ENCODE measurements at places on chromosomes 12 and 14.
A peak's percentile ranks its signal among the peaks of the same experiment; 100 is the strongest.

GRCh38 chr14:100643426-100643825 lies 56.2 kb upstream of the BEGAIN start:
- no peak for DNase-seq

GRCh38 chr14:75134644-75135043 lies 7.8 kb upstream of the NEK9 start:
- DNase-seq = no peak

- no peak for DNase-seq
Observed at GRCh38 chr14:104750056-104750752, 2.7 kb upstream of the SIVA1 start.

DNA sequence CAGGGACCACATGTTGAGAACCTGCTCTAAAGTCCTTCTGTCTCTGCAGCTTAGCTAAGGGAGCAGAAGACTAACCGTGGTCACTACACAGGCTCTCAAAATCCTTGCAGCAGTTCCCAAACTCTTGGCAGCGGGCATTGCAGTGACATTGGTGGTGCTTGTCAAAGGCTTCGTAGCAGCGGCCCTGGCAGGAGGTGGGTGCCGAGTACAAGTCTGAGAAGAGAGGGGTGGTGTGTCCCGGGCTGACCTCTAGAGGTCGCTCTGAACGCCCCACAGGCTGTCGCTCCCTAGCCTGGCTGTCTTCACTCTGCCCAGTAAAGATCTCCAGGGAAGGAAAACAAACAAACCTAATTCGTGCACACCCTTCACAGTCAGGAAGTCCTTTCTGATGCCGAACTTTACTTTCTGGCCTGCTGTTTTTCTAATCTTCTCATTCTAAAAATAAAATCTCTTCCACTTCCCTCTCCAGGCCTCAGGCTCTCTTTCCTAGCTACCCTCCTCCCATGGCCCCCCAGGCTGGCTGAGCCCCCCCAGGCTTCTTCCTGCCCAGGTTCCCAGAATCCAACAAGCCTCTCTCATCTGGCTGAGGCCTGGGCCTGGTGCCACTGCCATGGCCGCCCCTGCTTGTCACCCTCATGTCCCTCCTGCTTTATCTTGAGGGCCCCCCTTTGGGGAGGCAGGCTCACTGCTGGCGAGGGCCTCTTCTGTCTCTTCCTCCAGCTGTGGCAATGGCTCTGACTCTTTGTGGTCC lies 7.7 kb downstream of the ENDOU start:
- DNase-seq = peak; percentile 90

GRCh38 chr12:52350021-52350620 lies 17.2 kb downstream of the KRT85 start:
- no peak for DNase-seq

DNA sequence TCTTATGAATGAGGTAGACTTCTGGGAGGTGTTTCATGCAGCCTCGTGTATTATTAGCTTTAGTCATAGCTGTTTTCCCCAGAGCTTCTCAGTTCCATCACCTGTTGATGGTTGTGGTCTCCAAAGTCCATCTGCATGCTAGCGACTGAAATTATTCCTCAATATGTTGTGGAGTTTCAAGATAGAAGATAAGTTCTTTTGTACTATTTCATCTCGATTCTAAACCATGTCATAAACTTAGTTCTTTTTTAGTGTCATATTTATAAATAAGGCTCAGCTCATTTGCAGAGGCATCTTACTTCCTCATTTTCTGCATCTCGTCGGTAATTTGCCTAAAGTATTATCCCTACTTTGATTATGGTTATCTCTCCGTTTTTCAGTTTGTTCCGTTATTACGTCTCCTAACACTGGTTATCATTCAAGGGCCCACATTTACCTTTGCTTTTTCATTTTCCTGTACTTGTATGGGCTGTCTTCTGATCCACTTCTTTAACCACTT lies 119.1 kb downstream of the ITPR2 start:
- no peak for DNase-seq

GRCh38 chr14:95287176-95287754 lies 32.4 kb downstream of the CLMN start:
- no peak for DNase-seq

- DNase-seq = no peak
Observed at GRCh38 chr12:15278816-15279658, 43.3 kb upstream of the PTPRO start.

DNA sequence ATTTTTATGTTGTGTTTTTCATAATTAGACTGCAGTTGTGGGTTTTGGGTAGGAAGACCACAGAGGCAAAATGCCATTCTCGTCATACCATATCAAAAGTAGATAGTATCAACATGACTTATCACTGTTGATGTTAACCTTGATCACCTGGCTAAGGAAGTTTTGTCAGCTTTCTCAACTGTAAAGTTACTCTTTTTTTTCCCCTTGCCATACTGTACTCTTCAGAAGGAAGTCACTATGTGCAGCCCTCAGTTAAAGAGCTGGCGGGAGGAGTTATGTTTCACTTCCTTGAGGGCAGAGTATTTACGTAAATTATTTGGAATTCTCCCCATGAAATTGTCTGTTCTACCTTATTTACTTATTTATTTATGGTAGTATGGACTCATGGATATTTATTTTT lies 78.7 kb downstream of the PRORP start:
- DNase-seq = no peak

DNA sequence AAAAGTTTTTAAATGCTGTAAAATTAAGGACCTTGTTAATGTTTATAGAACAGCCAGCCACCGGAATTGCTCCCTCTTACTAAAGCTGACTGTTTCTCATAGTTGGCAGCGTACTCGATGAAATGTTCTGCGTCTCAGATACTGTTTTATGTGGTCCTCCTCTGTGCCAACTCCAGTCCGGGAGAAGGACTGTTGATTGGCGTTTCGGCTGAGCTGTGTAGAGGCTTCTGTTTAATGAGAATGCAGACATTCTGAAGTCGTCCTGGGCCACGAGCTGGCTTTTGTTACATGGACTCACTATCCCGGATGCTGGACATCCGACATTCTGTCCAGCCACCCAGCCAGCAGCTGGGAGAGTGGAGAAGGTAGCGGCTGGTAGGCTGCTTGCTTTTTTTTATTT lies 75.4 kb downstream of the WDR20 start:
- DNase-seq = no peak

- no peak for DNase-seq
Observed at GRCh38 chr12:3888659-3889058, 15.5 kb upstream of the PARP11 start.

GRCh38 chr14:39974036-39974435 lies 541.8 kb upstream of the FBXO33 start:
- no peak for DNase-seq

DNA sequence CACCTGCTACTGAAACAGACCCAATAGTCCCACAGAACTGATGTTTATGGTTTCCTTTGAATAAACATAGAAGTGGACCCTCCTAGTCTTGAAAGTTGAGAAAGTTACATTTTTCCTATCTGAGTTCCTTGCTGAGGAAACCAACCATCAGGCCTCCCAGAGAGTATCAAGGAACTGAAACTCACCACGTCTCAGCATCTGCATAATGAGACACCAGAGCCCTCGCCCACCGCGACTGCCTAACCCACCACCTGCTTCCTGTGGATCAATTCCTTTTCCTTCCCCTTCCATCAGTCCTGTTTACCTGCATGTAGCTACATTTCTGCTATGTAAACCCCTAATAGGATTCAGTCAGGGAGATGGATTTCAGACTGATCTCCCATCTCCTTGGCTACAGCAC lies 443.2 kb upstream of the TMEM132C start:
- DNase-seq = peak; percentile 21

GRCh38 chr12:124623344-124624035 lies 56.1 kb upstream of the NCOR2 start:
- no peak for DNase-seq

- no peak for DNase-seq
Observed at GRCh38 chr12:124289634-124290600, 5.0 kb upstream of the RFLNA start.

DNA sequence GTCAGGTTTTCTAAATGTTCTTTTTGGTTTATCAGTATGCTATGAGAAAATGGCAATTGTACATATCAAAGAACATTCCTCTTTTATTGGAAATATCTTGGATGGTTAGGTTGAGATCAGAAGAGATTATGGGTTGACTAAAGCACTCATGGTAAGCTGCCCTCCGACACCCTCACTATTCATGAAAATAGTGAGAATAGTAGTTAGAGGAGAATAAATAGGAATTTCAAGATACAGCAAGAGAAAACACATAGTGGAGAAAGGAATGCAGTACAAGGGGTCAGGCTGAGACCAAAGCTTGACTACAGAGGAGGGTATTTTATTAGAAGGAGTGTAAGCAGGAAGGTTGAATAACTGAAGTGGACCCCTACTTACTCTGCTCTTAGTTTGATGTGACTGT lies 112.5 kb downstream of the PTPRQ start:
- no peak for DNase-seq

GRCh38 chr14:54593860-54594259 lies 26.9 kb downstream of the SAMD4A start:
- no peak for DNase-seq

GRCh38 chr14:52693036-52693435 lies 2.3 kb downstream of the ERO1A start:
- no peak for DNase-seq

GRCh38 chr12:63916561-63917476 lies 72.3 kb downstream of the SRGAP1 start:
- no peak for DNase-seq

GRCh38 chr14:55430024-55430690 lies 10.3 kb downstream of the TBPL2 start:
- no peak for DNase-seq

DNA sequence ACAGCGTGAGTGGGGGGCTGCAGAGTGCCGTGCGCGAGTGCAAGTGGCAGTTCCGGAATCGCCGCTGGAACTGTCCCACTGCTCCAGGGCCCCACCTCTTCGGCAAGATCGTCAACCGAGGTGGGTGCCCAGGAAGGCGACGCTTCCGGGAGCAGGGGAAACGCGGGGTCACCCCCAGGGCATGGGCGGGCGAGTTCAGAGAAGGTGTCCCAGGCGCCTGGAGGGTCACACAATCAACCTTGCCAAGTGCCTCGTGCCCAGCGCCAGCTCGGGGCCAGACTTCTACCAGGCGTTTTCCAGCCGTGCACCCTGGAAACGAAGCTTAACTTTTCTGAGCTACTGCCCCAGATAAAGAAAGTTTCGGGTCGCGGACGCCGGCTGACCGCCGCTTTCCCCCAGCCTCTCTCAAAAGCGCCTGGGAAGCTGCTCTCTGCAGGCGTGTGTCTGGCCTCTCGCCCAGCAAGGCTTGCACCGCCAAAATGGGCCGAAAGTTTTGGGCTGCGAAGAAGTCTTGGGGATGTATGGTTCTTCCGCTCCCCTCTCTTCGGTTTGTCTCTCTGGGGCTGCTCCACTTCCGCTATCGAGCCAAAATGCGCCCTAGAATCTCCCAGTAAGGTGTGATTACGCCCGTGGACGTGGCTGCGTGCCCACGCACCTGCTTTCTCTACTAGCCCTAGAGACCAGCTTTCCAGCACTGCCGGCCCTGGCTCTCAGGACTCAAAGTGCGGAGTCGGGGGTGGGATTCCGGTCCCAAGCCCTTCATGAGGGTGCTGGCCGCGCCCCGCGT lies 1.7 kb downstream of the WNT1 start:
- peak; percentile 71 for DNase-seq

- DNase-seq = no peak
Observed at GRCh38 chr12:4555804-4556203, 6.2 kb upstream of the DYRK4 start.

DNA sequence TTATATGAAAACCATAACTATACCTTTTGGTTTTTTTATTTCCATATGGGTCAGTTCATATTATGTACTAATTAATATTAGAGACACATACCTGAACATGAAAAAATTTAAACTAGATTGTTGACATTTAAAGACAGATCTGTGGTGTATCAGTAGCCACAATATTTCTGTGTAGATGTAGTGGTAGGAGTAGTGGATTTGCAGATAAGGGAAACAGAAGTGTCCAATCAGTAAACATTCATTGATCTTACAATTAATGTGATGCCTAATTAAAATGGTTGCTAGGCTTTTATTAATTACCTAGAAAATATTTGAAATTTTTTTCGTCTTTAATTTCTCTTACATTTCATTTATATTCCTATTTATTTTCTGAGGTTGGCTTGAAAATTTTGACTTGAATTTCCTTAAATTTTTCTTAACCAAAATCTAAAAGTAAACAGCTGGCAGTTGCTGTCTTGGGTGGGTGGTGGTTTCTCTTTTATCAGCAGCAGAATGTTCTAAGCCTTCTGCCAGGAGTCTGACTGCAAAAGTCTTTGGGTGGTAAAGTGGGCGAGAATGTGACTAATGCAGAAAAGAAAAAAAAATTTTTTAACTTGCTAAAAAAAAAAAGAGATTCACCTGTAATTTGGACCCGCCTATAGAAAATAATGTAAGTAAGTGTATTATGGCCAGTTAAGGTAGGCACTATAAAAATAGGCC lies 2.4 kb downstream of the FGFR1OP2 start:
- DNase-seq = no peak

GRCh38 chr12:56188778-56189098 lies 545 bp downstream of the SMARCC2 start:
- DNase-seq = no peak

GRCh38 chr12:9361879-9362326 lies 153.7 kb upstream of the PZP start:
- DNase-seq = no peak

DNA sequence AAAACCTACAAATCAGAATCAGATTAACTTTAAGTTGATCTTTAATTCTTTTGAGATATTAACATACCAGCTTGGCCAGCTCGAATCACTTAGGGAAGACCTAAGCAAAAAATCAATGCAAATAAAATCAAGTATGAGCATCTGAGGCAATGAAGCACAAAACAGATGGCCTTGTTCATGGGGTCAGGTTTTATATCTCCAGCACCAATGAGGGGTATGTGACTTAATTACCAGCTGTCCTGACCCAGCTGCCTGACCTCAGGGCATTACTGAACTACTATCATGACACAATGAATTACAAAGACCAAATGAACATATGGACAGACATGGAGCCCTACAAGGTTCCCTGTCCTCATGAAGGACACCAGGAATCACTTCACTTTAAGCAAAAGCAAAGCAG lies 70.5 kb downstream of the FGD6 start:
- DNase-seq = no peak

GRCh38 chr14:93794756-93795155 lies 6.5 kb upstream of the PRIMA1 start:
- DNase-seq = no peak

DNA sequence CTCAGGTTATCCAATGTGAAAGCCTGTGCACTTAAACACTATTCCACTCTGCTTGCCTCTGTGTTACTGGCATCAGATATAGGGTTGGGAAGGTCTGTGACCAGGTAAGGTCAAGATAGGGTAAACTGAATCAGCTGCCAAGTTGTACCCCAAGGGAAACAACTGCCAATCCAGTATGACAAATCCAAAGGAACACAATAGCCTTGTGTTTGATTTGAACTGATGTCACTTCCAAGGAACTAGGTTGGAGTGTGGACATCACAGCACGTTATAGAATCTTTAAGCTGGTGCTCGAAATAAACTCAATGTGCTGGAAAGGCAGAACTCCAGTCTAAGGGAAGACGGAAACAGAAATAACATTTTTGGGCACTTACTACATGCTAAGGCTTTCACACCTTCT lies 223.4 kb upstream of the BTG1 start:
- DNase-seq = no peak
